NCI-H1694 treated with DMSO at 0.1 percent for 48 hours (cell line): ENCODE measurements at places on chromosomes 1 and 21.
A peak's percentile ranks its signal among the peaks of the same experiment; 100 is the strongest.

DNA sequence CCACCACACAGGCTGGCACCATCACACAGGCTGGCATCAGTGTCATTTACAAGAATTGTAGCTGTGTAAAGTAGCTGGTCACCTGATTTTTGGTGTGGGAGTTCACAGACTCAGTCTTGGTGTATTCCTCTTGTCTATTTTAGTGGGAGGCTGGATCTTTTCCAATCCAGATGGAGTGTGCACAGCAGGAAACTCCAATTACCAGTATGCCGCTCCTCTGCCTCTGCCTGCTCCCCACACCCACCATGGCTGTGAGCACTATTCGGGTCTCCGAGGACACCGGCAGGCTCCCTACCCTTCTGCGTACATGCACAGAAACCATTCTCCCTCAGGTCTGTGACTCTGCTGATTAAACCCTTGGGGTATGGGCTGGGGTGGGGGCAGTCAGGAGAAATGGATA lies 24.2 kb downstream of the TBX19 start:
- DNase-seq: peak; percentile 79

- DNase-seq: peak; percentile 17
Measured at GRCh38 chr21:14306126-14306907, 76.6 kb downstream of the HSPA13 start.

GRCh38 chr1:10001016-10001665 lies 4.1 kb downstream of the RBP7 start:
- no peak for DNase-seq

DNA sequence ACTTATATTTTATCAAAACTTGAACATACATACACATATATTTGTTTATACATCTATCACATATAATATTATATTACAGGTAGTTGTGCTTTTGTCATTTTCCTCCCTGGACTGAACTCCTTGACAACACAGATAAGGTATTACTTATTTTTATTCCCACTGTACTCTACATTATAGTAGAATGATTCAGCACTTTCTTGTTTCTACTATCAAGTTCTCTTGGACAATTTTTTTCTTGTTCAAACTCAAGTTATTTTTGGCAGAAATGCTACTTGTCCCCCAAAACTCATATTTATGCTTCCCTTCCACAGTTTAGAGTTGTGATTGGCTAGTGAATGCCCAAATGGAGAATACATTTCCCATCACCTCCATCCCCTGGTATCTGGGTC lies 10.8 kb upstream of the PTPRC start:
- no peak for DNase-seq

- DNase-seq: no peak
Measured at GRCh38 chr1:245800901-245801605, 646.3 kb downstream of the KIF26B start.

GRCh38 chr1:93331412-93331811 lies 14.3 kb upstream of the DR1 start:
- no peak for DNase-seq

- DNase-seq: no peak
Measured at GRCh38 chr1:92691925-92692324, 93.0 kb downstream of the EVI5 start.

DNA sequence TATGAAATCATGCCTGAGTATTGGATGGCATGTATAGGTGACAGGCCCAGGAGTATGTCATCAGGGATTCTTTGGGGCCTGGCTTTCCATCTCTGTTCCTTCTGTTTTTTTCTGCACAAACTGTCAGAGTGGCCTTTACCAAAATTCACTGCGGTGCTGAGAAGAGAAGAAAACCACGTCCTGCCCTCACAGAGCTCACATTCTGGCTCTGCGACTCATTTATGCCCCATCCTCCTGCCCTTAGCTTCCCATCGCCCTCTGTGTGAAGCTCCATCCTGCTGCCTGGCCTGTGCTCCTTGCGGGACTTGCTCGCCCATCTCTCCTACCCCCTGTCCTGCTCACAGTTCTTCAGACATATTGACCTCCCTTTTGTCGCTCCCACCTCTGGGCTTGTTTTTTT lies 73.4 kb downstream of the HUNK start:
- DNase-seq: no peak
